ENCODE measurements at places on chromosomes 3 and 15.

GRCh38 chr3:170584585-170585007 lies 1.3 kb downstream of the SLC7A14 start:
- no peak for DNase-seq

- no peak for DNase-seq
Measured at GRCh38 chr3:29099296-29099695, 181.6 kb upstream of the RBMS3 start.

- no peak for DNase-seq
Measured at GRCh38 chr15:53590380-53590779, 169.1 kb downstream of the WDR72 start.

- no peak for DNase-seq
Measured at GRCh38 chr3:71881041-71881440, 96.1 kb upstream of the PROK2 start.

GRCh38 chr15:43249236-43249635 lies 17.5 kb downstream of the TGM5 start:
- DNase-seq: no peak

DNA sequence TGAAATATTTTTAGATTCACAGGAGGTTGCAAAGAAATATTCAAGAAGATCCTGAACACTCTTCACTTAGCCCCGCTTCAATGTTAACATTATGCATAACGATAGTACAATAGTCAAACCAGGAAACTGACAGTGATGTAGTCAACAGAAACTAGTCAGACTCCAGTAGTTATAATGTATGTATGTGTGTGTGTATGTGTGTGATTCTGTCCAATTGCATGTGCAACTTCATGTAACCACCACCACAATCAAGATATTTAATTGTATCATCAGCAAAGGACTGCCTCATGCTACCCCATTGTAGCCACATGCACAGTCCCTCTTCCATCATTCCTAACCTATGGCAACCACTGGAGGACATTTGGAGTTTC lies 77.9 kb downstream of the APBA2 start:
- no peak for DNase-seq

DNA sequence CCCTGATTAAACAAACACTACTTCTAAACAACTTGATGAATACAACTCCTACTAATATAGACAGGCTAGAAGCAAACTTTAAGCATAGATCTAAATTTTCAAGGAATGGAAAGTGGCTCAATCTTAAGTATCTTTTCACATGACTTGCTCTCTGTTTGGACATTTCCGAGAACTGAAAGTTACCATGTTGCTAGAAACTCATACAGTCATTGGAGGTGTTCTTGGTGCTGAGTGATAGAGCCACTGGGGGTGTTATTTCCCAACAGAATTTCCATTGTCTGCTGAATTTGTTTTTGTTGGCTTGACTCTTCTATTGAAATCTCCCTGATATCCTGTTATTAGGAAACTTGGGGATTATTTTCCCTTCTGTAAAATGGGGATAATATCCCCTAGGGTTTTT lies 264.5 kb upstream of the RASGRP1 start:
- no peak for DNase-seq
